ENCODE measurements at places on chromosomes 2 and 18.

GRCh38 chr2:65396348-65397026, 35.9 kb downstream of the SPRED2 start:
- no peak for DNase-seq

DNA sequence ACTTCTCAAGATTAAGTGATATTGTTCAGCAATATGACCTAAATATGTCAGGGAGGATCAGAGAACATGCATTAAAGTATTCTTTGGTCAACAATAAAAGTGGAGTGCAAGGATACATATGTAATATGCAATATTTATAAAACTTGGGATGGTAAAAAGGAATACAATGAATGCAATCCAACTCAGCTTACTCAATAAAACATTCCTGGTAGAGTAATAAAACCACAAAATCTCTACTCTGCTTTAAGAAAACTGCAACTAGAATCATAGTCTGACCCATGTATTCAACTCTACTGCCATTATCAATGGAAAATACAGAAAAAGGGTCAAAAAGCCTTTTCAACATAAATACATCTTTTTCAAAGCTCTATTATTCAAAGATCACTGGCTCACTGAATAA, 11.6 kb downstream of the IRS1 start:
- no peak for DNase-seq

DNA sequence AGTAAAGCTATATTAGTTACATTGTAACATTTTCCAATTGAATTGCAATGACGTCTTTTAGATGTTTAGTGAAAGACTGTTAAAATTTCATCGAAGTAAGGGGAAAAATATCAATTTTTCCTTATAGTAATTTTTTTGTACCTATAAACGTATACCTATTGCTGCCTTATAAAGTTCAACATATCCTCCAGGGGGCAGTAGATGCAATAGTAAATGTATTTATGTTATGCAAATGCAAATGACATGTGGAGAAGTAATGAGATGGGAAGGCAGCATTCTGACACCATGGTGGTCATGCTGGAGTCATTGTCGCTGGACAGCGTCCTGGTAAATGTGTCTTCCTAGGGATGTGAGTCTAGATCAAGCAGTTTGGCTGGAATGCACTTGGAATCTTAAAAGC, 38.7 kb downstream of the MSTN start:
- no peak for DNase-seq

DNA sequence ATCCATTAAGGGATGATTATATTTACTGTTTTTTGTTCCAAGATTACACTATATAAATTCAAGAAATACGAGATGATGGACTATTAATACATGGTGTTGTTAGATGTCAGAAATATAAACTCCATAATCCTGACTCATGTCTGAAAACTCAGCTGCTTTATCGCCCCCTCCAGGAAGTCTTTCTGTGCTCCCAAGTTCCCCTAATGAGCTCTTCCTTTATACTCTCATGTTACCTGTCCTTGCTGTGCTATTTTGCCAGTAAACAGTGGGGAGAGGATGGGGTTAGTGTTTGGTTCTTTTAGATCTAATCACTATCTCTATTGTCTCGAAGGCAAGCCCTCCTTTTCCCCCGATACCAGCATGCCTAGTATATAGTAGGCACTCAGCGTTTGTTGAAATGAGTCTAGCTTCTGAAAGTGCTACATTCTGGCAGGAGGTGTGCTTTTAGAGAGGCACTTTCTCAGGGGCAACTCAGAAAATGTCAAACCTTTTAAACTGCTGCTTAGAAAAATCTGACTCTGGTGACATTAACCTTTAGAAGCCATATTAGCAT, 21.4 kb upstream of the BARD1 start:
- no peak for DNase-seq

- DNase-seq = no peak
Measured at GRCh38 chr2:120894966-120895365, 159.3 kb downstream of the GLI2 start.

DNA sequence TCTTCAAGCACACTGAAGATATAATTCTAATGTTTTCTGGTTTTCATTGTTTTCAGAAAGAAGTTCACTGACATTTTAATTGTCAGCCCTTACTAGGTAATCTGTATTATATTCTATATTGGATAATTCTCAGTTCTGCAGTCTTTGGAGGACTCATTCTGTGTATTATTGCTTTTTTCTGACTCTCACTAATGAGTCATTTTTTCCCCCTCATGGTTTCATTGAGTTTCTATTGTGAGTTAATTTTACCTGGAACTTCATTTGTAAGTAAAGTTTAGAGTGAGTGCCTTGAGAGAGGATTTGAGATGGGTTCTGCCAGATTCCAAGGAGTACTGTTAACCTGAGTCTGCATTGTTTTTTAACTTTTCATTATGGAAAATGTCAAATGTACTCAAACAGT, 90.4 kb upstream of the LYPD1 start:
- DNase-seq = no peak

GRCh38 chr2:65165558-65165957, 35.7 kb upstream of the RAB1A start:
- DNase-seq = no peak

GRCh38 chr2:240759459-240759858, 60.6 kb downstream of the KIF1A start:
- DNase-seq = peak; percentile 20

- DNase-seq = no peak
Measured at GRCh38 chr18:36560187-36560586, 262.7 kb downstream of the FHOD3 start.

DNA sequence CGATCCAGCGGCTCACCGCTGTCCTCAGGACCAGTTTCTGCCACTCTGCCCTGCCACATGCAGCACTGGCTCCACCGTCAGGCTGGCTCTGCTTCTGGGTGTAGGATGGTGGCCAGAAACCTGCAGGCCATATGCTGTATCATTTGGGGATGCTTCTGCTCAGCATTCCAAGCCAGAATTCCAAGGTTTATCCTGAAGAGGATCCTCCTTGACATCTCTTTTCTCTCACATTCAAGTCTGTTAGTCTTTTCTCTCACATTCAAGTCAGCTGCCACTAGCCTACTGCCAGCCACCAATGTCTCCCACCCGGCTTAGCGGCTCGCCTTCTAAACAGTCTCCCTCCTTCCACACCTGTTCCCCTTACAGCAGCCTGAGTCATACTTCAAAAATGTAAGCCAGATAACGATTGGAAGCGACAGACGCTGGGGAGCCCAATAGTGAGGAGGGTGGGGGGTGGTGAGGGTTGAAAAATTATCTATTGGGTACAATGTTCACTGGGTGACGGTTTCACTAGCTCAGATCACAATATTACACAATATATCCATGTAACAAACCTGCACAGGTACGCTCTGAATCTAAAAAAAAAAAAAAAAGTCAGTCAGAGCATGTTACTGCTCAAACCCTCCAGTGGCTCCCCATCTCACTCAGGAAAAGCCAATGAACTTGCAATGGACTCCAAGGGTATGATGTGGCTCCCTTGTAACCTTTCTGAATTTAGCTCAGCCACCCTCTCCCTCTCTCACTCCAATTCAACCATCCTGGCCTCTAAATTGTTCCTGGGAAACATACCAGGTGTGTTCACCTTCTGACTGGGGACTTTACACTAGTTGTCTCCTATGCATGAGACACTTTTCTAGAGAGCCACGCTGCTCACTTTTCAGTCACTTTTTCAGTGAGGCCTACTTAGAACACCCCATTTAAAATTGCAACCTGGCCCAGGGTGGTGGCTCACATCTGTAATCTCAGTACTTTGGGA, 38.8 kb upstream of the SP3 start:
- no peak for DNase-seq

- DNase-seq = no peak
Measured at GRCh38 chr2:37665604-37666362, 5.7 kb downstream of the CDC42EP3 start.

DNA sequence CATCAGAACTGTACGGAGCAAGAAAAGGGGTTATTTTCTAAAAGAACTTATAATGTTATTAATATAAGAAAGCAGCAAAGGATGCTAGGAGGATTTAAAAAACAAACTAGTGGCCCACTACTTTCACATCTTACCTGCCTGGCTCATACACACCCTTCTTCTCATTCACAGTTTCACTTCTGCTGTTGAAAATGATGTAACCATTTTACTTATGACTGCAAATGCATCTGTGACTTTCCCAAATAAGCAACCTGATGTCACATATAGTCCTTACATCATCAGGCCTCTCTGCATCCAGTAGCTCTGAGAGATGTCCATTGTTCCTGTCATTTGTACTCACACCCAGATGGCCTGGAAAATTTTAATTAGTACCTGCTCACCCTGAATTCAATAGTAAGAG, 101.8 kb upstream of the MYO3B start:
- DNase-seq = no peak

DNA sequence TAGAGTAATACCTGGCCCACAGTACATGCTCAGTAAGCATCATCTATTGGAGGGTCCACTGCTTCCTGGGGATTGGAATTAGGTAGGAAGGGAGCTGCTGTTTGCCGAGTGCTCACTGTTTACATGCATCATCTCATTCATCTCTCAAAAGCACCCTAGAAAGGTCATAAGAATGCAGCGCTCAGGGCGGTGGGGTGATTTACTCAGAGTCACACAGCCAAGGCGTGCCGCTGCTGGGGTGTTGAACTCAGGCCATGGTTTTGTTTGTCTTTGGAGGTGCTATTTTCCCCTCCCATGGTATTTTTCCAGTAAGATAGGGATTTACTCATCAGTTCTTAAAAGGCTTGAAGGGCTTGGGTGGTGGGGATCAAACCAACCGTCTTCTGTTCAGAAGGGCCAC, 227.5 kb downstream of the LDLRAD4 start:
- no peak for DNase-seq

- no peak for DNase-seq
Measured at GRCh38 chr2:228581731-228582130, 400.2 kb upstream of the SPHKAP start.

DNA sequence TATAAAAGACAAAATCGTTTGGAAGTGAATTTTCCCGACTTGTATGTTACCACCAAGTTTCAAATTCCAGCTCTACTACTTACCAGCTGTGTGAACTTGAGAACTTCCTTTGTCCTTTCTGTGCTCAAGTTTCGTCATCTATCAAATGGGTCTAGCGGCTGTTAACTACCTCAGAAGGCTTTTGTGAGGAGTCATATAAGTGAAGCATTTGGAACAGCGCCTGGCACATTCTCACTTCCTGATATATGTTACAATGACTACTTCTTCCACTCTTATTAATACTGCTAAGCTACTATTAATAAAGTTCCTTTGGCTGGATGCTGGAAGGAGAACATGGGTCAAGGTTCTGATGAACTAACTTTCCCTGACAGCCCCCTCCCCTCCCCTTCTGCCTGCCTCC, 104.5 kb downstream of the MEIS1 start:
- DNase-seq = no peak

DNA sequence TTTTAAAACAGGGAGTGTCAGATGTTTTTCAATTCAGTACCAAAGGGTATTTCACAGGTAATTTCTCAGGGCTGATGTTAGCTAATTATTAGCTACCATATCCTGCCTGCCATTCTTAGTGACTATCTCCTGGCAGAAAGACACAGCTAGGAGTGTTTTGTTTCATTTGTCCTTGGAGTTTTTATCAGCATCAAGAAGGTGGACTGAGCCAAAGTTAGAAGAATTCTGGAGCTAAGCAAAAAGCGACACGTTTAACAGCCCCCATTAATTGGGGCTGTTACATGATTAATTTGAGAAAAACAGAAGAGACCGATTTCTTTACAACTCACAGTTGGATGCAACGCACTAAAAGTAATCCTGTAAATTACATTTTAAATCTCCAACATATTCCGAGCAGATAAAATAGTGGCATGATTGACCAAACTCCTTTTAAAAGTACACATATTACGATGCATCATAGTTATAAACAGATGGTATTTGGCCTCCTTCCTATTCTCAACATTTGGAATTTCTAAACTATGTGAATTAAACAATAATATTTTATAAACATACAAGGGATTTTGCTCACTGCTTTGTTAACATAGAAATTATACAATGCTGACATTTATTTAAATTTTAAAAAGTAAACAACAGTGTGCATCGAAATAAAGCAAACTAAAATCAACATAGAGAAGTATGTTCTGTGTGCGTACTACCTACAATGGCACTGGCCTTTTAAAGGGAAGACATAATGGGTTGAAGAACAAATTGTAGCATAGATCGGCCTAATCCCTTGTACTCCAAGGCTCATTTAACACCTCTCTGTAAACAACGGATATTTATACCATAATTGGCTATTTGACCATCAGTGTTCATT, 585.1 kb downstream of the ZEB2 start:
- DNase-seq = no peak

- no peak for DNase-seq
Measured at GRCh38 chr2:132503701-132504100, 87.1 kb downstream of the GPR39 start.

- DNase-seq = no peak
Measured at GRCh38 chr2:99476629-99477028, 13.2 kb downstream of the REV1 start.

DNA sequence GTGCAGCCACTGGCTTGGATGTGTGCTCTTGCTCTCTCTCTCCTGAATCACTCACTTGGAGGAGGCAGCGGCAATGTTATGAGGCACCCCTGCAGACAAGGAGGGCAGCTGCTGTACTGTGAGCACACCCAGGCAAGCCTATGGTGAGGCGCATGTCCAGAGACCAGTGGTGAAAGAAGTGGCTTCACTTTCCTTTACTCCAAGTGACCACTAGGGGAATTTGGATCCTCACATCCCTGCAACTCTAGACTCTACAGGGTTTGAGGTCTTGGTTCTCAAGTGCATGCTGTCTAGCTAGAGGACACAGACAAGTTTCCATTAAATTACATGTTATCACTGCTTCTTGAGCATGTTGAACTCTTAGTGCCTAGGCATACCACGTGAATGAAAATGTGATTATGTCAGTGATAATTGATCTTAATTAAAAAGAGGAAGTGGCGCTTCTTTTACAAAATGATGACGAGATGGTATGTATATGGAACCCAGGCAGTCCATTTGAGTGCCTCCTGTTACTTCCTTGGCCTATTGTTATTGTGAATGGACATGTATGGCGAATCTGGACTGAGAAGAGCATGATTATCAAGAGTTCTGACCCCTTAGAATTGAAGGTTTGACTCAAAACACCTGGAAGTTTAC, 181.0 kb upstream of the CDH2 start:
- no peak for DNase-seq

- no peak for DNase-seq
Measured at GRCh38 chr2:197452754-197453122, 614 bp upstream of the COQ10B start.

GRCh38 chr2:78457269-78457668, 568.2 kb upstream of the REG3G start:
- DNase-seq = no peak

DNA sequence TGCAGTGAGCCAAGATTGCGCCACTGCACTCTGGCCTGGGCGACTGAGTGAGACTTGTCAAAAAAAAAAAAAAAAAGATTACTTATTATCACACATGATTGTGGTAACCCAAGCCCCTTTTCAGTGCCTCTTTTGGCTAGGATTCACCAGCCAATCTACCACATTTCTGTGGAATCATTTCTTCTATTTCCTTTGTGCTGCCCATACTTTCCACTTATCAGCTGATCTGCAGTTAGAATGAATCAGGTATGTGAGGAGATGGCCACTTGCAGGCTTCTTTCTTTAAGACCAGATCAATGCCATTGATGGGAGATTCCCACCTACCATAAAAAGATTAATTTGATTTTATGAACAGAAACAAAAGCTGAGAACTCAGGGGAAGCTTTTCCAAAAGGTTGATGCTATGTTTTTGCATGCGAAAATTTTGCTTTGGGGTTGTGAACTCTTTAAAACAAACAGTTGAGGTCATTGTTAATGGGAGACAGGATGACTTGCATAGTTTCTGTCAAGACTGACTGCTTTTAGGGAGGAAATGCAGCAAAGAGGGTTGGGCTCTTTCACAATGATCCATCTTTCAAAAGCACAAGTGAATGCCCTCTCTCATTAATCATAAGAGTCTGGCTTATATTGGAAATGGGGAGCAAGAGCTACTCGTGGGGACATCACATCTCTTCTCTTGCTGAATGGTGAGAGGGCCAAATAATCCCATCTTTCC, 66.9 kb upstream of the CYP26B1 start:
- DNase-seq = no peak

Measured in stimulated activated naive CD8-positive, alpha-beta T cell treated with anti-CD3 and anti-CD28 coated beads, Interleukin-15, amount 100 ng/mL, for 72 hours (primary cell).